ENCODE measurements at places on chromosomes 2 and 18.

GRCh38 chr18:67386032-67386431 lies 130.5 kb downstream of the DSEL start:
- no peak for DNase-seq

GRCh38 chr2:236177967-236178889 lies 10.0 kb upstream of the GBX2 start:
- DNase-seq: no peak

DNA sequence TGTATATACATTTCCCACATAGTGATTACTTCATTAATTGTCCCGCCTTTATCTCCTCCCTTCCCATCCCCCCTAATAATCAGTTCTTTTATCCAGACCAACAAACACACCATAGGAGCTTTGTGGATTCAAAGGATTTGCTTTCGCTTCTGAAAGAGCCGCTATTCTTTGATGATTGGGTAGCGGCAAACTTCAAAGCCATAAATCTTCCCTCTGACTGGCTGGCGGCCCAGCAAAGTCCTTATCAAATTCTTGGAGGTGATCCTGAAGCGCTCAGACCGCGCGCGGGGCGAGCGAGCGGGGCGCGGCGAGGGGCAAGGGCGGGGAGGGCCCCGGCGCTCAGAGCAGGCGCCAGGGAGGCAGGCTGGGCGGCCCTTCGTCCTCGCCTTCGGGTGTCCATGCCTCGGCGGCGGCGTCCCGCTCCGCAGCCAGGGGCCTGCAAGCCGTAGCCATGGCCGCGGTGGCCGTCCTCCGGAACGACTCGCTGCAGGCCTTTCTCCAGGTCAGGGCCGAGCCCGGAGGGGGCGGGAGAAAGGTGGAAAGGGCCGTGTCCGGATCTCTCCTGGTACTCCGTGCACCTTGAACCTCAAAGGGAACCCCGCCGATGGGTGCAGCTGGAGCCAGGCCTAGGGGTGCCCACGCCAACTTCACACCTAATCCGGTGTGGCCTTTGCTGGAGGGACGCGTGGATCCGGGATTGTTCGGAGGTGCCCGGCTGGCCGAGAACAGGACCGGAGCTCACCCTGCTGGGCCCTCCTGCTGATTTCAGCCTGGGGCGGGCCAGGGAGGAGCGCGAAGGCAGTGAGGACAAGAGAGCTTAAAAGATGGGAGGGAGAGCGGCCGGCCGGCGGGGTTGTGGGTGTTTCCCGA lies at the start of gene SP5:
TSS of gene SP5 (plus strand) at position 276 of the 870 bp plus-strand sequence. CDS start at position 452, 176 bp downstream.
- no peak for DNase-seq

DNA sequence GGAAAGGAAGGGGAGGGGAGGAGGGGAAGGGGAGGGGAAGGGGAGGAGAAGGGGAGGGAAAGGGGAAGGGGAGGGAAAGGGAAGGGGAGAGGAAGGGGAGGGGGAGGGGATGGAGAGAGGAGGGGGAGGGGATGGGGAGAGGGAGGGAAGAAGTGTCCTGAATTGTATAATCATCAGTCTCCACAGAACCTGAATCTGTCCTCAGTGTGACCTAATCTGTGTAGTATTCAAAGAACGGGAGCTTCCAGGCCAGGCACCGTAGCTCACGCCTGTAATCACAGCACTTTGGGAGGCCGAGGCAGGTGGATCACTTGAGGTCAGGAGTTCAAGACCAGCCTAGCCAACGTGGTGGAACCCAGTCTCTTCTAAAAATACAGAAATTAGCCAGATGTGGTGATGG lies 41.1 kb upstream of the CCDC150 start:
- no peak for DNase-seq

DNA sequence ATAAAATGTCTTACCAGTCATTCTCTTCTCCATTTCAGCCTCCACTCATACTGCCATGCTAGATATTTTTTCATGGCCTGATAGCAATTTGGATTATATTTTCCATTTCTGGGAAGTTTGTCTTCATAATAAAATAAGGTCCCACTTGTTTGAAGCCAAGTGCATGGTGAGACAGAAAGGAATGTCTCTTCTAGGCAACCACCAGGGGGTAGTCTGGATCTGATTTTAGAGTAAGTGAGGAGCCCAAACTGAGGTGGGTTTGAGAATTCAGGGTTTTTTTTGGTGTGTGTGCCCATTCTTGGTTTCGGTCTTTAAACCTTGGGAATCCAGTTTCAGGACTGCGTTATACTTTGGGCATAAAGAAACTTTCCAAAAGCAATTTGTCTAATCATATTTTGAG lies 315.5 kb downstream of the RPRM start:
- no peak for DNase-seq

DNA sequence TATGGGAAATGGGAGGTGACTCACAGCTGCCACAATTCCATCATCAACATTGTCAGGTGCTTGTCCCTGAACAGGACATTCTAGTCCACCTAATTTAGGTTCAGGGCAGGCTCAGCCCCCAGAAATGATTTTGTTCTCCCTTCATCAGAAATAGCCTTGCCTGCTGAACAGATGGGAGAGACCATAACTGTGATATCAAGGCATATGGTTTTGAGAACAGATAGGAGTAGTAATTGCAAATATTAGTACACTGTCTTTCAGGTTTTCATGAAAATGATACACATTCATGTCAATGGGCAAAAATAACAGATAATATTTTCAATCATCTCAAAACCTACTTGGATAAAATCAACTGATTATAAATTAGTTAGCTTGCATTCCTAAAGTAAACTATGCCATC lies 316.5 kb downstream of the MBD2 start:
- DNase-seq: no peak

- no peak for DNase-seq
Observed at GRCh38 chr2:232318169-232318855, 60.2 kb upstream of the ALPP start.

GRCh38 chr2:95333888-95334338 lies 36.8 kb downstream of the KCNIP3 start:
- no peak for DNase-seq

DNA sequence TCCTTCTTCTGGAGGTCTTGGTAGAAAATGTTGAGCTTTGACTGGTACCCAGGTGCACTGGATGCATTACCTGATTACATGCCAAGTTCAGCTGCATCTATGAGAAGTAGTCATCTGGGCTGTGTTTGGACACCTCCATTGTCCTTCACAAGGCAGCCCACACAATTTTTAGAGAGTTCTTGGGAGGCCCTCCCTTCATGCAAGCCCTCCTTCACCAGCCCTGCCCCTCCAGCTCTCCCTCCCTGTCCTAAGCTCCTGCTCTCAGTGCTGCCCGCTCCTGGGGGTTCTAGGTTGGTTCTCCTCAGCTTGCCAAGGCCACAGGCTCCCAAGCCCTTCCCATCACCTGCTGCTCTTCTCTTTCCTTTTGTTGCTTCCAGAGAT lies 148.7 kb downstream of the DYSF start:
- no peak for DNase-seq

- no peak for DNase-seq
Observed at GRCh38 chr2:228625481-228625880, 444.0 kb upstream of the SPHKAP start.

GRCh38 chr2:96117701-96118588 lies 1.6 kb upstream of the ADRA2B start:
- DNase-seq: no peak

DNA sequence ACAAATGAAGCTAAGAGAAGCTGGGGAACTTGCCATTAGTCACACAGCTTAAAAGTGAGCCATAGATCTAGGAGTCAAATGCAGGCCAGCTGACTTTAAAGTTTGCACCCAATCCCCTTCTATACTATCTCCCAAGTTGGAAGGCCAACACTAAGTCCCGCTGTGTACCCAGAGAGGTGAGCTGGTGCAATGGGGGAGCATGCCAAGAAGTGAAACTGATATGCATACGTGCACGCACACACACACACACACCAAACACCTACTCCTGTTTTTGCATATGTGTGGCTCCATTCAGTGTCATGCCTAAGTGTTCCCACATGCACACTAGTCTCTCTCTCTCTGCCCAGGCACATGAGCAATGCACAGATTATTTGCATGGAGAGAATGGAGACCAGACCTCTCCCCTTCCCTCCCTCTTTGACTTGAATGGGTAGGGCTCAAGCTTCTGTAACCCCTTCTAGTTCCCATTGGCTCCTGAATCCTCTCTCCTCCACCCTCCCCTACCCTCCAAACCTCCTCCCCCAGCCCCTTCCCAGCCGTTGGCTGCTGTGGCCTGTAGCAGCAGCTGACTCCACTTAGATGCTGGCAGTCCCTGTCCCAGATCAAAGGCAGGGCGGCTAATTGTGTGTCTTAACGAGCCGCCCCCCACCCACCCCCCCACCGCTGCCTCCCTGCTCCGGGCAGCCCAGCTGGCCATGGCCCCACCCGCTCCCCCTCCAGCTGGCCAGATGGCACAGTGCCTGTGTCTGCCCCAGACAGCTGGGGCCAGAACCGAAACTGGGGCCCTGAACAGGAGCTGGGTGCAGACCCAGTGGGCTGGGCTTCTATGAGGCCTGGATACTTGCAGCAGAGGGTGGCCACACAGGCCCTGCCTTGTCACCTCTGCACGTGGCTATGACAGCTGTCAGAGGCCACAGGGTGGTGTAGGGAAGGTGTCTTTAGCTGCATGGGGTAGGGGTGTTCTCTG lies 5.6 kb downstream of the WNT10A start:
- DNase-seq: no peak

GRCh38 chr2:83388804-83389203 lies 1070.3 kb downstream of the SUCLG1 start:
- no peak for DNase-seq

- no peak for DNase-seq
Observed at GRCh38 chr18:68925268-68925667, 127.4 kb downstream of the CCDC102B start.

DNA sequence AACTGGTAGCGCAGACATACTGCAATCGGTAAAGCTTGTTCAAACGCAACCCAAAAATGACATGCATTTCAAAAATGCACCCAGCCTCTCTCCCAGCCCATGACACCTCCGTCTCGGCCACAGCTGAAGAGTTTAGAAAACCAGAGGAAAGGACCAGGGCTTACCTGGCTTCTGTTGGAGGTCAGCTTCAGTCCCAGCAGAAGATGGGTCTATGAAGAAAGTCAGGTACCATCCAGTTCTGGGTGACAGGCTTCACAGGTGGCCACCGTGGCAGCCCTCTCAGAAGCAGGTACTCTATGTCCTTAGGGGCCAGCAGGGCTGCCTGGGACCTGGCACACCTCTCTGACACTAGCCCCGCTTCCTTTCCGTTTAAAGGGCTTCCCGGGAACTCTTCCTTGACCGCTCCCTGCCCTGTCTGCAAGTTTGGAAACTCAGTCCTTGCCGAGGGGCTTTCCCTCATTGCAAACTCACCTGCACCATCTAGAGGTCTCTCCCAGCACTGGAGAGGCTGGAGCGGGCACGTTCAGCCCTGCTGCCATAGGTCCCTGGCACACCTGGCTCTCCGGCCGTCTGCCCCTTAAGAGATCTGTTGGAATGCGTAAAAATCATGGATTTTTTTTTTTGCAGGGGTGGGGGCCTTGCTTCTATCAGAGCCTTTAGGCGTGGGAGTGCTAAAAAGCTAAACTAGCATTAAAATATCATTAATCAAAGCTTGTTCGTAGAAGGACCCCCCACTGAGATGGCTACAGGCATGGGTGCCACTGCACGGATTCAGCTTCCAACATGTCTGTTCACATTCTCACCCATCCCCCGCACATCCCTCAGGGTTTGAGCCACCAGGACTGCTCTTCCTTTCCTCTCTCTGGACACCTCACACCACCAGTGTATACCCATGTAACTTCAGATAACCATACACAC lies at the start of gene EDAR:
TSS of gene EDAR (minus strand) at position 425 of the 918 bp plus-strand sequence. CDS start 58,206 bp downstream, outside the sequence.
- no peak for DNase-seq

Measured in stimulated activated CD8-positive, alpha-beta memory T cell treated with anti-CD3 and anti-CD28 coated beads, Interleukin-15, amount 100 ng/mL, for 4 hours (primary cell).